COLO829 (cell line): ENCODE measurements at places on chromosomes 7 and 10.

DNA sequence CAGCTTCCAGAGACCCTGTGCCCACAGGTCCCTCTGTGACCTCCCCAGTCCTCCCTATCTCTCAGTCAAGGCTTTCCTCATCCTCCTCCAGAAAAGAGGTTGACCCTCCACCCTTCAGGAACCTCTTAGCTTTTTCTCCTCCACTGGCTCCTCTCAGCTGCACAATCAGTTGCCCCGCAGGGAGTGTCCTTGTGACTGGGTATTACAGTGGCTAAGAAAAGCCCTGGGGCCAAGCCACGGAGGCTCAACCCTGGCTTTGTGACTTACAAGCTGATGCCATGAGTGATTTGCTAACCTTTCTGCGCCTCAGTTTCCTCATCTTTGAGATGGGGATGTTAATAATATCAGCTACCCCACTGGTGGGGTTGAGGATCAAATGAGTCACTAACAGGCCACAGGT lies 66.4 kb upstream of the ZMIZ1 start:
- DNase-seq: no peak

DNA sequence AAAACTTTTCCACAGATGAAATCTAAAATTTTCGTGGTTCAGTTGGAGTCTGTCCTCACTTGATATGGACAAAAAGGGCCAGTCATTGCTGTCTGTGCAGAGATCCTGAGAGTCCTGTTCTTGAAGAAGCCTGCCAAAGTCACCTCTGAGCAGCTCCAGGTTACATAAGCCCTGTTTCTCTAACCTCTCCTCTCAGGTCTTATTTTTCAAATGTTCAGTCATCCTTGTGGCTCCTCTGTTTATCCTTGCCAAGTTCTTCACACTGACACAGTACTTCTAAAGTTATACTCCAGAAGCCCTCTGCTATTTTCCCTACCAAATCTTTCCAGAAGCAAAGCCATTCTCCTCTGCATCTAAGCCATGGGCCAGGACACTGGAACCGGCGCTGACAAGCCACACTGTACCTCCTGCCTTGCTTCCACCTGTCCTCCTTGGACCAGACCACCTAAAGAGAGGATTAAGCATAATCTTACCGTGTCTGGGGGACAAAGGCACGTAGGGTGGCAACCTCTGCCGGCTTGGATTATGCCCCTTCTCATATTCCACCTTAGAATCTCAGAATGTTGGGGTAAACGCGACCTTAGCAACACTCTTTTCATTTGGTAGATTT lies 161.6 kb downstream of the JAZF1 start:
- DNase-seq: no peak

DNA sequence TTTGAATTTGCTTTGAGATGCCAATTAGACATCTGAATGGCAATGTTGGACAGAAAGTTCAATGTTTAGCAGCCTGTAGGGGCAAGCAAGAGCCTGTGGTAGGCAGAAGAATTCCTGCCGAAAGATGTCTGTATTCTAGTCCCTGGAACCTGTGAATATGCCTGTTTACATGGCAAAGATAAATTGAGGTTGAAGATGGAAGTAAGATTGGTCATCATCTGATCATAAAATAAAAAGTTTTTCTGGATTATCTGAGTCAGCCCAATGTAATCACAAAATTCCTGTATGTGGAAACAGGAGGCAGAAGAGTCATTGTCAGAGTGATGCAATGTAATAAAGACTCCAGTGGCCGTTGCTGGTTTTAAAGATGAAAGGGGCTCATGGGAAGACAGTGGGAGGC lies 430.5 kb downstream of the MDFIC start:
- DNase-seq: no peak

- DNase-seq: no peak
Measured at GRCh38 chr10:62022830-62023229, 121.3 kb downstream of the ARID5B start.

GRCh38 chr10:30931094-30931493 lies 100.6 kb downstream of the ZNF438 start:
- DNase-seq: no peak

GRCh38 chr10:16927546-16927945 lies 110.3 kb upstream of the RSU1 start:
- no peak for DNase-seq

DNA sequence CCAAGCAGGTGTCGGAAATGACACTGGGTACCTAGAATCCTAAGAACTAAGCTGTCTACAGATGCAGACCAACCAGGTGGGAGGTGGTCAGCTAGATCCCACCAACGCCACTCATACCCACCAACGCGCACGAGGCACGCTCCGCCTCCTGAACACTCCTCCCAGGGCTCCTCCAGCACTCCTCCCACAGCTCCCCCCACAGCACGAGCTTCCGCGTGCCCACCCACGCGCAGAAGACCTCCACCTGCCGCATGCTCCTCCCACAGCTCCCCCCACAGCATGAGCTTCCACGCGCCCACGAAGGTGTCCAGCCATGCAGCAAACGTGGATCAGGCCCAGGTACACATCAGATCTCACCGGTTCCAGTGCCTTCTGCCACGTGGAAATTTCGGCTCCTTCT lies 196.0 kb downstream of the MAD1L1 start:
- no peak for DNase-seq

DNA sequence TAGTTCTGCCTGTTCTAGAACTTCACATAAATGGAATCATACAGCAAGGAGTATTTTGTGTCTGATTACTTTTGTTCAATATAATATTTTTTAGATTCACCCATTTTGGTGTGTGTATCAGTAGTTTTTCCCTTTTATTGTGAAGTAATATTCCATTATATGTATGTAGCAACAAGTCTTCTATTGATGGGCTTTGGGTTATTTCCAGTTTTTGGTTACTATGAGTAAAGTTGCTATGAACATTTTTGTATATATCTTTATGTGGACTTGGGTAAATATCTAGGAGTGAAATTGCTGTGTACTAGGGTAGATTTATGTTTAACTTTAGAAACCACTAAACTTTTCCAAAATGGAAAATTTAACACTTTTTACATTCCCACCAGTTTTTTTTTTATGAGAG lies 35.7 kb downstream of the ADK start:
- no peak for DNase-seq

DNA sequence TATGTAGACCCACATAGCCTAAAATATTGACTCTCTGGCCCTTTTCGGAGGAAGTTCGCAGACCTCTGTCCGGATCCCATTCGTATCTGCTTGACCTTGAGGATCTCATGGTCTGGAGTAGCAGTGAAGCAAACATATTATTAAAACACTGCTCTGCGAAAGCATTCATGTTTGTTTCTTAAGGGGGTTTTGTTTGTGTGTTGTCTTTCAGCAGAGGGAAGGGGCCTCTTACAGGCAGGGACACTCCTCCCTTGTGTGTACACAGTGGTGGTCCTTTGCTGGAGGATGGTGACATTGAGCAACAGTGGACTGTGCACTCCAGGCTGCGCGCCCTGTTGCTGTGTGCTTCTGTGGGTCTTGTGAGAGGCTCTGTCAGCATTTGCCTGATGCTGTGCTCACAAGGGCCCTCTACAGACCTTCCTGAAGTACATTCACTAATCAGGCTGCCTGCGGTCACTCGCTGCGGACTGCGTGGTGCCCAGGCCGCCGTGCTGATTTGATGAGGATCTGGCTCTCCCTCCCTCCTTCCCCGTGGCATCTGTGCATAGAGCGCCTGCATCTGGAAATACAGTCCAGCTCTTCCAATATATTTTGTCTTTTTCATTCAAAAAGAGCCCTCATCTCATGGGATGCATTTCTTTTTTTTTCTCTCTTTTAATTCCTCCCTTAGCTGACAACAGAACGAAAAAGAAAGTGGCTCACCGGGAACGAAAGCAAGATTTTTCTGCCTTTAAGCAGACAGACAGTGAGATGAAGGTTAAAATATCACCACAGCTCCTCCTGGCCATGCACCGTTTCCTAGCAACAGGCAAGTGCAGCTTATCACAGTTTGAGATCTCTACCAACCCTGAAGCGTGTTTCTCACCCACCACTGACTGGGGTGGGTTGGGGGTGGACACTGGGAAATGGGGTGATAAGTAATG lies 135.8 kb downstream of the CNNM2 start:
- no peak for DNase-seq

GRCh38 chr10:50152792-50153272 lies 85.1 kb downstream of the WASHC2A start:
- DNase-seq: no peak

DNA sequence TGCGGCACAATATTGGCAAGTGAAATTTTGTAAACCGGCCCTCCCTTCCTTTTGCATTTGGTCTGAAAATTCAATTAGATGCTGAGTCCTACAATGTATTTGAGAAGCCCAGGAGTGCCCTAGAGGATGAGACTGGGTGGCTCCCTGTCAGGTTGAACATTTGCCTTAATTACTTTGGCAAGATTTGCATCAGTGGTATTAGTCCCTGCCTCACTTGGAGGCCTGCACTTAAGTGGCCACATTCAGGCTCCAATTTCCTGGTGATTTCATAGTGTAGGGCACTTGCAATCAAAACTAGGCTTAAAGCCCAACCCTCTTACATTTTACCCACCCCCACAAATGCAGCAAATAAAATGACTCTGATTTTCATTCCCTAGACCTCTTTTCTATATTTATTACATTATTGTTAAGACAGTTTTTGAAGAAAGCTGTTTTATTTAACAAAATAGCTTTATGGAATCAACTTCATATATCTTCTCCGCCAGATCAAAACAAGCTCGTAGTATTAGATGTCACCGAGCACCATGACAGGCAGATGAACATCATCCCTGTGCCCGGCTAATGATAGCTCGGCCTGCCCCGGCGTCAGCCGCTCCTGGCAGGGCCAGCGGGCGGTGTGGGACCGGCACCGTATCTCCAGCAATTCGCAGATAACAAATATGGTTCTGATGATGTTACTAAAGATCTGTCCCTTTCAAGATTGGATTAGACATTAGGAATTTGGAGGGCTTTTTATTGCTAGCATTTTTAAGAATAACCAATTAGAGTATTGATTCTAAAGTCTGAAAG lies 73.6 kb downstream of the EGFR start:
- no peak for DNase-seq

- DNase-seq: no peak
Measured at GRCh38 chr7:35359423-35359822, 105.5 kb upstream of the TBX20 start.

GRCh38 chr7:7276161-7276560 lies 93.8 kb downstream of the C1GALT1 start:
- no peak for DNase-seq

DNA sequence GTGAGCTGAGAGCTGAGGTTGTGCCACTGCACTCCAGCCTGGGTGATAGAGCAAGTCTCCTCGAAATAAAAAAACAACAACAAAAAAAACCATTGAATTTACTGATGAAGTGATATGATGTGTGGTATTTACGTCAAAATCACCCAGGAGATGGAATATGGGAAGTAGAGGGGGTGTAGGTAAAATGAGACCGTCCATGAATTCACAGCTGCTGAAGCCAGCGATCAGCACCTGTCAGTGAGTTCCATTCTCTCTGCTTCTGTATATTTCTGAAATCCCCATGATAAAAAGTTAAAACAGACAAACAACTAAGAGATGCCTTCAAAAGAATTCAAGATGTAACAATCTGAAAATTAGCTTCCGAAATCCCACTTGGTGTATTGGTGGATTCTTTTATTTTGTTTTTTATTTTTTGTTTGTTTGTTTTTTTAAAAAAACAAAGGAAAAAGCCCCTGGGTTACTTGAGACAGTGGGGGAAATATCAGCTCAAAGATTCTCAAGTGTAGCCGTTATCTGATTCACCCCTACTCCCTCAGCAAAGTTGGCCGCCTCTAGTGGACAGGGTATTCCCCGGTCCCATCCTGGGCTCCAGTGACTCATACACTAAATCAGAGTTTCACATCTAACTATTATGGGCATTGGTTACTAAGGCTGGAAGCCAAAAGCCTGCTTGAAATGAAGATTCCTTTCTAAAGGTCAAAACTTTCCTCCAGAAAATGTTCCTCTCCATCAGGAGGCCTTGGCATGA lies 76.4 kb downstream of the MAP3K8 start:
- DNase-seq: peak; percentile 27

DNA sequence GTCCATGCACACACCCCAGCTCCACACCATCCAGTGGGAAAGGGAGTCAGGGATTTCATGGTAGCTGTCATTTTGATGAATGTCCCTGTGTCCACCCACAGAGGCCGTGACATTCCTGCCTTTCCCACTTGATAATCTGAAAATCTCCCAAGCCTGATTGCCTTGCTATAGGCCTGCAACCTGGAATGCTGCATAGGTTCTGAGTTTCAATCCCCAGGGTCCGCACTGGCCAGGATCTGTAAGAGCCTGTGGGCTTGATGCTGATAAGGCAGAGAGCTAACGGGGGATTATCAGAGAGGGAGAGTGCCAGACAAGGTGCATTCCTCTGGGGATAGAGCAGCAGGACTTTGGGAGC lies 57.5 kb downstream of the RBM20 start:
- no peak for DNase-seq
